ENCODE measurements at places on chromosomes 1 and 21. TPM values are rescaled to one million over a fixed set of nuclear protein-coding genes. Genes with fewer than 3 reads are reported as not detected.

The A3GALT2 gene
- total RNA-seq, result not detected

The OLIG2 gene
- 0.05 TPM for total RNA-seq

The BARHL2 gene
- not detected for total RNA-seq

The MRTO4 gene
- 28.4 TPM for total RNA-seq
